Mesenchymal stem cell (in vitro differentiated cells and primary cell): ENCODE measurements at places on chromosomes 5 and 9.

DNA sequence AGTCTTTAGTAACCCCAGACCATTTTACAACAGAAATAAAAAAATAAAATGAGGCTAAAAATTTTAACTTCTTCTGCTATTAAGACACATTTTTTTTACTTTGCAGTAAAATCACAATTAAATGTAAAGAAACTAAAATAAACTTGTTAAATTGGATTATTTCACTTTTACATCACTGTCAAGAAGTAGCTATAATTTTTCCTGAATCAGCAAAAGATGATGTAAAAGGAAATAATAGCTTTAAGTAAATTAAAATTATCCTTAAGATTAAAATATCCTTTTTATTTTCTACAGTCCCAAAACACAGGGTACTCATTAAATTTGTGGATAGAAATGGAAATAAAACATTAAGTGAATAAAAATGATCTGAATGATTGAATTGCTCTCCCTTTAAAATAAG is 44.5 kb downstream of the TMEM232 start:
- no peaks in the 10 kb centered on the region for H3K36me3 ChIP-seq
- no peak overlapping the region for H3K4me3 ChIP-seq
- no peak overlapping the region for H3K27ac ChIP-seq
- no peak for DNase-seq

GRCh38 chr9:107717529-107718314 is 228.2 kb upstream of the KLF4 start:
- H3K4me1 ChIP-seq = peaks cover 6% of the 10 kb centered on the region
- H3K27me3 ChIP-seq = peaks cover 8% of the 10 kb centered on the region
- H3K36me3 ChIP-seq = no peaks in the 10 kb centered on the region
- DNase-seq = no peak
- no peak overlapping the region for H3K4me3 ChIP-seq
- no peak overlapping the region for H3K27ac ChIP-seq

- DNase-seq = peak; percentile 5
- no peaks in the 10 kb centered on the region for H3K4me1 ChIP-seq
- no peaks in the 10 kb centered on the region for H3K36me3 ChIP-seq
- no peak overlapping the region for H3K4me3 ChIP-seq
- H3K27ac ChIP-seq = no peak overlapping the region
Observed at GRCh38 chr5:27598576-27598975, 560.2 kb upstream of the CDH9 start.

- H3K27ac ChIP-seq = no peak overlapping the region
- H3K4me1 ChIP-seq = no peaks in the 10 kb centered on the region
- no peaks in the 10 kb centered on the region for H3K36me3 ChIP-seq
Observed at GRCh38 chr5:163724305-163724704, 218.9 kb downstream of the MAT2B start.
